ENCODE measurements at places on chromosomes 16 and 17.

DNA sequence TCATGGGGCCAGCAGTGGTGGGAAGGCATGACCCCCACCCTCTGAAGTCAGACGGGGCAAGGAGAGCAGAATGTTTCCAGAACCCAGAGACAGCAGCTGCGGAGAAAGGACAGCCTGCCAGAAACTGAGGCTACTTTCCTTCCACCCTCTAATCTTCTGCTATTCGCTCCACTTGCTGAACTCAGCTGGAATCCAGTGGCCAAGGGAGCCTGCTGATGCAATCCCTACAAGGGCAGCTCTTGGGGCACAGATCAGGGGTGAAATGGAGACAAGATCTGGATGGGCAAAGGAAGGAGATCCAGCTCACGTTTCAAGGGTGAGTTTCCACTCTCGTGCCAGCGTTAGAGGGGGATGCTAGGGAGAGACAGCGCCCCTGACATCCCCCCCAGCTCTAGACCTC, 479.1 kb downstream of the SLC39A11 start:
- no peak for DNase-seq

GRCh38 chr16:85506635-85506911, 106.5 kb upstream of the GSE1 start:
- DNase-seq: no peak

GRCh38 chr16:20899477-20900298, 470 bp downstream of the DCUN1D3 start:
- no peak for DNase-seq

DNA sequence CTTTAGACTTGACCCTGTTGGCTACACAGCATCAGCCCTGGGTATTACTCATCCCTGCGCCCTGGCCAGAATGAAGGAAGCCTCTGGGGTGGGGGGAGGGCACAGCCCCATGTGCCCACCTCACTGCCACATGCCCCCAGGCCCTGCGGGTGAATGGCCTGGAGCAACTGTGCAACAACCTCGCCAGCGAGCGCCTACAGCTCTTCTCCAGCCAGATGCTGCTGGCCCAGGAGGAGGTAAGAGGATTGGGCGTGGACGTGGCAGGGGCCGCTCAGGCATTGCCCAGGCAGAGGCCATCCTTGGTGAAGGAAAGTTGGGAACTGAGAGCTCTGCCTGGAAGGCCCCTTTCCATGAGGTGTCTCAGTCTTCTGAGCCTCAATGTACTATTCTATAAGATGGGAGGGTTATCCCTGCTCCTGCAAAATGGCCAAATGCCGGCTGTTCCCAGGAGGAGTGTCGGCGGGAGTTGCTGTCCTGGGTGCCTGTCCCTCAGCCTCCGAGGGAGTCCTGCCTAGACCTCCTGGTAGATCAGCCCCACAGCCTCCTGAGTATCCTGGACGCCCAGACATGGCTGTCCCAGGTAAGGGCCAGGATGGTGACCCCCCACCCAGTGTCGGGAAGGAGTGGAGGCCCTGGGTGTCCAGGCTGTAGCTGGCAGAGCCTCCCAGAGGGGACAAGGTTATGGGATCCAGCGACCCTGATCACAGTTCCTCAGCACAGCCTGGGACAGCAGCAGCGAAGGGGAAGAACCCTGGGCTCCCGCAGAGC, 8.9 kb downstream of the MYO15B start:
- peak; percentile 26 for DNase-seq

- no peak for DNase-seq
Measured at GRCh38 chr16:85252461-85252860, 140.2 kb upstream of the CIBAR2 start.

DNA sequence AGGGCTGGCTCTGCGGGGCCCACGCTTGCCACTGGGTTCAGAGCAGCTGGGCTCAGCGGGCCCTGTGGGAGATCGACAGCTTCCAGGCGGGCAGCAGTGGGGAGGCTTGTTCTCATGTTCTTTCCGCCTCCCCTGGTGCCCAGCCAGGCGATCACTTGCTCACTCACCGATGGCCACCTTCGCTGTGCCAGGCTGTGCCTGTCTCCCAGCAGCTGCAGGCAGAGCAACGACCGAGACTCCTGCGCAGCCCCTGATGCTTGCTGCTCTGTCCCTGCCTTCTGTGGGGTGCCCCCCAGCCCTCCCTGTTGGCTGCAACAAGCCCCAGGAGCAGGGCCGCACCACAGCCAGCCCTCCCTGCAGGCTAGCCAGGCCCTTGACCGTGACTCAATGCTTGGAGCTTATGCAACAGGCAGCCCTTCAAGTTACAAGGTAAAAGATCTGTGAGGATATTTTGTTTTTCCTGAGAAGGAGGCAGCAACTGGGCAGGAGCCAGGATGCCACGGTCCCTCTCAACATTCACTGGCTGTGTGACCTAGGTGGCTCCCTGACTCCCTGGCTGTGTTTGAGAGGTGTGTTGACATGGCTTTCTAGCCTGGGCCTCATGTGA, 9.6 kb upstream of the SPNS2 start:
- DNase-seq: no peak

DNA sequence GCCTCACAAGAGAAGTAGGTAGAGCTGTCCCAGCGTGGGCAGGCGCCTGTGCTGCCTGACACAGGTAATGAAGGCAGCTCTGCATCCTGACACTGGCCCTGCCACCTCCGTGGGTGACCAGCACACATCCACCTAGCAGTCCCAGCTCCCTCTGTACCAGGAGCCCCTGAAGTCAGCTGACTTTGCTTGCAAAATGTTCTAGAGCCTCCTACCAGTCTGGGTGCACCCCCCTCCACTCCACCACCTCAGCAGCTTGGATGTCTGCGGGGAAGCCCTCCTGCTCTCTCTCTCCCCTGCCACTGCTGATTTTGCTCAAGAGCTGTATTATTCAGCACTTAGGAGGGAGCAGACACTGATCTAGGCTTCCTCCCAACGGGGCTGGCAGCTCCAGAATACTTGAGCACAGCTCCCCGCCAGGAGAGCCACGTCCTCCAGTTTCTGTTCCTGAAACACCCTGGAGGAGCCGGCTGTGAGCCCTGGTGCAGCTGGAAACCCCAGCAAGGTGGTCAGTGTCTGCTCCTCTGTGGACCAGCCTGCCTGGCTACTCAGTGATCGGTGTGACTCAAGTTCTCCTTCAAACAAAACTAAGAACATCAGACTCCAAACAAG, 1.0 kb downstream of the RNF166 start:
- no peak for DNase-seq

GRCh38 chr17:2101448-2102257, 46.8 kb downstream of the HIC1 start:
- DNase-seq: no peak

GRCh38 chr17:79482727-79483521, 127.9 kb downstream of the RBFOX3 start:
- DNase-seq: peak; percentile 88

GRCh38 chr16:81204798-81205680, 33.5 kb upstream of the BCO1 start:
- peak; percentile 73 for DNase-seq

DNA sequence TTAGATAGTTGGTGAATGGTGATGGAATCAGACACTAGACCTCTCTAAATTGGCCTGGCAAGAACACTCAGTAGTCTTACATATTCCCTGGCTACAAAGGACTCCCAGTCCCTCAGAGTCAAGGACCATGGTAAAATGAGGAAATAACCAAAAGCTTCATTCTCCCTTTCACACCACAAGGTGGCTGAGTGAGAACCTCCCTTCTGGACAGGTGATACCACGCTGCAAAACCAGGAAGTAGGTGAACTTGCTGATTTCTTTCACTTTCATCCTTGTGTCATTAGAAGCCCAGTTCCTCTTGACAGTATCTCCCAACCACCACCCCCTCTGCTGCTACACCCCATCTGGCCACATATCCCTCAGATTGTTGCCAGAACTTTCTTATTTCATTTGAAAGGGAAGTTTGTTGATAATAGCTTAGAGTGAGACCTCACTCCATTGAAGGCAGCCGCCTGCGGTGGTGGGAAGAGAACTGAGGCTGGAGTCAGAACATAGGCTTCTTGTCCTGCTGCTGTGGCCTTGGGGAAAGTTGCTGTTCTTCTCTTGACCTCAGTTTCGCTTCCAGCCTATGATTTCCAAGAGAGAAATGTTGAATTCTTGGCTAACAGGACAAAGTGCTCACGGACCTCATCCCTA, 290.6 kb upstream of the CCL2 start:
- peak; percentile 48 for DNase-seq

- no peak for DNase-seq
Measured at GRCh38 chr17:42251115-42251514, 25.1 kb downstream of the STAT5B start.

- DNase-seq: peak; percentile 67
Measured at GRCh38 chr17:3657874-3658783, 10.2 kb downstream of the TAX1BP3 start.

DNA sequence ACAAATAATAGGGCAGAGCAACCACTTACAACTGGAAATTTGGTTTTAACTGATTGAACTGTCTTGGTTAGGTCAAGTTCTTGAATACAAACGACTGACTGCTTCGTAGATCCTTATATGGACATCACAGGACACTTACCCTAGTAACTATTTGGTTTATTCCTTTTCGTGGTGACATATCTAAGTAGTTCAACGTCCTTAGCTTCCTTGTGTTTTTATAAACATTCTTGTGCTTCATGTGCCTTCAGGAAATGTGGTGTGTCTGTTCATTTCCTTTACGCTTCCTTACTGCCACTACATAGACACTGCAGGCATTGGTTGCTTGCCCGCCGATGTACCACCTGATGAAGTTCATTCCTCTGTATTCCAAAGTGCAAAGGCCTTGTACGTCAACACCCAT, 59.3 kb downstream of the USP10 start:
- DNase-seq: no peak
